Naive thymus-derived CD4-positive, alpha-beta T cell (primary cell): ENCODE measurements at places on chromosomes 5 and 9.
A peak's percentile ranks its signal among the peaks of the same experiment; 100 is the strongest.

GRCh38 chr5:139611703-139612584, 36.2 kb upstream of the CXXC5 start:
- DNase-seq, result no peak

- DNase-seq, result no peak
Measured at GRCh38 chr5:180474569-180474968, 19.6 kb upstream of the CNOT6 start.

GRCh38 chr5:168314735-168315411, 23.4 kb downstream of the WWC1 start:
- DNase-seq, result no peak

GRCh38 chr5:151108566-151108965, 27.7 kb upstream of the TNIP1 start:
- no peak for DNase-seq

GRCh38 chr5:176618783-176619182, 8.8 kb upstream of the GPRIN1 start:
- no peak for DNase-seq

- DNase-seq, result peak; percentile 62
Measured at GRCh38 chr5:142014911-142015584, 2.2 kb upstream of the GNPDA1 start.
